Activated naive CD8-positive, alpha-beta T cell treated with anti-CD3 and anti-CD28 coated beads, Interleukin-2, amount 50 U/mL, for 24 hours (primary cell): ENCODE measurements at places on chromosomes 12 and 14.

DNA sequence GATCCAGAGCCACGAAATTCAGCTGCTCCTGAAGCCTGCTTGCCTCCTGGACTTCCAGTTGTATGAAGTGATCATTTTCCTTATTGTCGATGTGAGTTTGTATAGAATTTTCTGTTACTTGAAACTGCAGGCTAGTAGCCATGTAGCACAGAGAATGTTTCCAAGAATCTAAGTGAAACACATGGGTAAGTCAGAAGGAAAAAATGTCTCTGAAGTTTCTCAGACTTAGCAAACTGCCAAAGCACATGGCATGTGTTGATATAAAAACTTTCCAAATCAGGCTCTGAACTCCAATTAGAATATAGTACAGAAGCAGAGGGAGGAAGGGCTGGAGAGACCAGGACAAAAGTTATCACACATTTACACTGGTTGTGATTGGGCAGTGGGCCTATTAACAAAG is 9.8 kb upstream of the PCNX1 start:
- DNase-seq = no peak

DNA sequence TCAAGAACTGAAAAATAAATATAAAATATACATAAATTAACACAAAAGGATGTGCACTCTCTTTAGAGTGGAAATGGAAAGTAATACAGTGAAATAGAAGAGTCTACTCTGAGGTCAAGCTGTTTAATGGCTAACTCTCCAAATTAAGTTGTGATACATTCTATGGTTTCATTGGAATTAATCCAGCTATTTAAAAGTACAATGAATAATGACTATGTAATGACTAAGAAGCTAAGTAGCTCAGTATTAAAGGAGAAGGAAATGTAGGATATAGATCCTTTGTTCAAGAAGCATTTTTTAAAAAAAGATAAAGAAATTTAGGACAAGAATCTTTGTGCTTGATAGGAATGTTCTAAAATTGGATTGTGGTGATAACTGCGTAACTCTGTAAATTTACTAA is 85.3 kb downstream of the LRP6 start:
- no peak for DNase-seq

DNA sequence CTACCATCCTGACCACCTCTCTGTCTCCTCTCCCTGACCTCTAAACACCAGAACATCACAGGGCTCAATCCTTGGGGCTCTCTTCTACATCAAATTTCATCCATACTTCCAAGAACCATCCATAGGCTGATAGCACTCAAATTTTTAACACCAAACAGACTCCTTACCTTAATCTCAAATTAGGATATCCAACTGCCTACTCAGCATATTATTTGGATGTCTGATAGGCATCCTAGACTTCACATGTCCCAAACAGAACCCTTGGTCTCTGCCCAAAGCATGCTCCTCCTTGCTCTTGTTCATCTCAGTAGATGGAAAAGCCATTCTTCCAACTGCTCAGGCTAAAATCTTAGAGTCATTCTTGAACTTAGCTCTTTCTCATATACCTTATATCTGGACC is 91.3 kb downstream of the GALC start:
- DNase-seq = no peak

GRCh38 chr12:53750812-53751335 is 905 bp downstream of the CISTR start:
- no peak for DNase-seq

- DNase-seq = no peak
Observed at GRCh38 chr14:36241183-36241582, 64.7 kb upstream of the PTCSC3 start.
